ENCODE measurements at places on chromosomes 2 and 18.
A peak's percentile ranks its signal among the peaks of the same experiment; 100 is the strongest.

DNA sequence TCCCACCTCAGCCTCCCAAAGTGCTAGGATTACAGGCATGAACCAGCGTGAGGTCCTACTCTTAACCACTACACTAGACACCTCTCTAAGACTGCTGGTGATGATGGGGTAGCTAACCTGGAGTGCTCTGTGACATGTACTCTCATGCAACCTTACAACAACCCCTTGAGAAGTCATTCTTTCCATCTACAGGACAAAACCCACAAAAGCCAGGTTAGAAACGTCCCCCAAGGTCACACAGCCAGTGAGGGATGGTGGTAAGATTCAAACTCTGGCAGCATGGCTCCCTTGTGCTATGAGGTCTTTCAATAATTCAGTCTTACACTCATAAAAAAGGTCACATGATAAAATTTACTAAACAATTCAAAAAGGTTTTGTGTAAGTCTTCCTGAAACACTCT is 94.8 kb upstream of the SERTAD2 start:
- DNase-seq: no peak

DNA sequence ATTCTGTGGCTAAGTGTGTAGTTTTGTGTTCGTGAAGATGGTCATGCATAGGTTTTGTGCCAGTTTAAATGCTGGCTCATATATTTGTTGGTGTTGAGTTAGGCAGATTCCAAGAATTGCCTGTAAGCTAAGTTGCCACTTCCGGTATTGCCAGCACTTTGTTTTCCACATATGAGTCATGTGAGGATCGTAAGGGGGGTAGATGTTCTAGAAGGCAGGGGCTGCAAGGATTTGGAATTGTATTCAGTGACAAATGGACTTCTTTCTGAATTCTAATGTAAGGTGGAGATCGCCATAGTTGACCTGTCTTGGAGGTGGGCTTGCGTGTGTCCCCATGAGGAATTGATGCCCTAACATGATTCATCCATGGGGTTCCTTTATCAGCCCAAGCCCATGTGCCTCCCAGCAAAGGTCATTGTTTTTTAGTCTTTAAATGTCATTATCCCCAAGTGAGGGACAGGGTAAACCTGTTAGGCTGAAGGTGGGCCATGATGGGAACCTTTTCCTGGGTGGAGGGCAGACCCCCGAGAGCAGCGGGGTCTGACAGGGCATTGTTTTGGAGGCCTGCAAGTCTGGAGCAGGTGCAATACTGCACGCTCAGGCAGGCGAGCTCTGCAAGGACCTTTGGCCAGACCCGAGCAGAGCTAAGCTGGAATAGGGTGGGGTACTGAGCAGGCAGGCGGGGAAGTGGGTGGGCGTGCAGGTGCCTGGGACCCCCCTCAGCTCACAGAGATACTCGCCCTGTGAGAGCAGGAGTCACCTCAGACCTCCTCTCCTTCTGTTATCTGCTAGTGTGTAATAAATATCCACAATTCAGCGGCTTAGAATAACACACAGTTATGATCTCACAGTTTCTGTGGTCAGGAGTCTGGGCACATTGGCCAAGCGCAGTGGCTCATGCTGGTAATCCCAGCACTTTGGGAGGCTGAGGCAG is 77.4 kb downstream of the LRRFIP1 start:
- no peak for DNase-seq

GRCh38 chr18:77127769-77128671 is 4.6 kb downstream of the MBP start:
- no peak for DNase-seq

- no peak for DNase-seq
Observed at GRCh38 chr2:231521443-231521842, 8.8 kb downstream of the NMUR1 start.

DNA sequence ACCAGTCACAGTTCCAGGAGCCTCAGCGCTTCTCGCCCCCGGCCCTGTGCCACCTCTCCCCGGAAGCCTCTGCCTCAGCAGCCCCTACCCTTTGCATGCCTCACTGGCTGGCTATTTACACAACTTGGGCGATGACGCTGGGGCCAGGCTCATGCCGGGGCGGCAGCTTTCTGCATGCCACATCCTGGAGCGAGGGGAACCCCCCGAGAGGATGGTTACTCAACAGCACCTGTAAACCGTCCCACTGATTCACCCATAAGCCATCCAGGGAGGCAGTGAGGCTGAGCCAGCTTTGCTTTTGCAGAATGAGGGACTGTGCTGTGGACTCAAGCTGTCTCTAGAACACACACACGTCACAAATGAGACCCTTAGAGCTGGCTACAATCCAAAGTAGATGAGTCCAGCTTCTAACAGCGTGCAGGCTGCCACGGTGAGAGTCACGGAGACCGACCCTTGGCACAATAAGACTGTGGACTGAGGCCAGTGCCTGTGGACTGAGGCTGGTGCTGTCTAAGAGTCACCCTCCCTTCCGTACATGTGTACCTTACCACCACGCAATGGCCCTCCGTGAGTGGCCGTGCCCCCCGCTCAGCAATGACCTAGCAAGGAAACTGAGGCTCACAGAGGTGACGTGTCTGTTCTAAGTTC is 45.6 kb upstream of the ODC1 start:
- DNase-seq: no peak

DNA sequence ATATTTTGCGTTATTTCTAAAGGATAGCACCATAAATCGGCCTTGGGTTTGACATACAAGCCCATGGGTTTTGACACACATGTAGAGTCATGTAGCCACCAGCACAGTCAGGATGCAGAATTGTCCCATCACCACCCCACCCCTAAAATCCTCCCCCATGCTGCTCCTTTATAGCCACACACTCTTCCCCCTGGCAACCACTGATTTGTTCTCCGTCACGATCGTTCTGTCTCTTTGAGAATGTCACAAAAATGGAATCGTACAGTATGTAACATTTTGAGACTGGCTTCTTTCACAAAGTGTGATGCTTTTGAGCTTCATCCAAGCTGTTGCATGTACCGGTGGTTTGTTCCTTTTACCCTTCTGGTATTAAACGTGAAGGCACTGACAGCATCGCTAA is 39.1 kb downstream of the CRACDL start:
- no peak for DNase-seq

DNA sequence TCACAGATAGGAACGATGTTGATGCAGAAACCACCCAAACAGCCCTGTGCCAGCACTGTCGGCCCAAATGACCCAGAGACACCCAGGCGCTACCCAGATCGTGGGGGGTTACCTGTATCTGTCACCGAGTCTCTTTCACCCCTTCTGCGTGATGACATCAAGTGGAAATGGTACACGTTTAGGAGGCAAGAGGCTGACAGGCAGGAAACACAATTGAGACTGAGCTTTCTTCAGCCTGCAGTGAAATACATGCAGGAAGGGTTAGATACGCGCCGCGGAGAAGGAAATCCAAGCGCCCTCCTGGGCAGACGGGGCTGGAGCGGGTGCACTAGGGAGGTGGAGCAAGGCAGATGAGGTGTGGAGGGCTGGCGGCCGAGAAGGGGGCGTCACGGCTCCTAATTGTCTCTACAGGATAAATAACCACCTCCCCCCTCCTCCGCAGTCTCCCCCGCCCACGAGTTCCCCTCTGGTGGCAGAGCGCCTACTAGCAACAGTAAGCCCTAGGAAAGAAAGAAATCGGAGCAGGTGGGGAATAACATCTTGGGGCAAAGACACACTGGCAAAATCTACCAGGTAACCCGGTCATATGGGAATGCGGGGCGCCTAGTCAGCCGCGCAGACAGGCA is at the start of gene RNF152:
Gene RNF152 (minus strand): TSS at position 325 of the 626 bp plus-strand sequence. CDS start 76,544 bp downstream, outside the sequence.
- DNase-seq: peak; percentile 40

DNA sequence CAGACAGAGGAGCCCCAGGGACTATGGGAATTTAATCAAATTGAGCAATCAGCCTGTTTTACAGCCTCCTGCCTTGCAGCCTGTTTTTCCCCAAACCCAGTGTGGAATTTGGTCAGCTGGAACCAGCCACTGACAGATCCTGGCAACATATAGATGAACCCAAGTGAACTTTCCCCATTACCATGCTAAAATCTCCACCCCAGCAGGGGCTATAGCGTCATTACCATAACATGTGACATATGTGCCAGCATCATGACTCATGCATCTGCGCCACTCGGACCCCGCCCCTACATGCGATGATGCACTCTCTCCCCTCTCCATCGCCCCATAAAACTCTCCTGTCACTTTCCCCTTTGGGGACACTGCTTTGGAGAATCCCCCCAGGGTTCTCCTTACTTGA is 17.3 kb upstream of the FEZ2 start:
- no peak for DNase-seq

DNA sequence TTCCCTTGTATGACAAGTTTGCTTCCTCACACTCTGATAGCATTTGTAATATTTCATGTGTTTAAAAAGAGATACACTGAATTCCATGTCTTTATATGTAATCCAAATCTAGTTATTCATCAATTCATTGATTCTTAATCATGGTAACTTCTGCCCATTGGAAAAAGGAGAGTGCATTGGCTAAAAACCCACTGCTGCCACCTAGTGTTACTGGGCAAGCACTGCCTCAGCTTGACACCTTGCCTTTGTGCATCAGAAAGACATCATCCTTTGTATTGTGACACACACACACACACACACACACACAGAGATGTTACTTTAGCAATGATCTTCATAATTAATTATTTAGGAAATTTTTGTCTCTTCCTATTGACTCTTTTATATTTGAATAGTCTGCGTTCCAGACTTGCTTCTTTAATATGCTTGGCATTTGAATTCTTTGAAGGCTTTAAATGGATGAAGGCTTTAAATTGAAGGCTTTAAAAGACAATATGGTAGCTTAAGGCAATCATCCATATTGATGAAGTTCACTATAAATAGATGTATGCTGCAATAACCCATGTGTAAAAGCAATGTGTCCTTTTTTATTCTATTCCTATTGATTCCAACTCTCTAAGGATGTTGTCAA is 414.2 kb upstream of the CHST9 start:
- DNase-seq: peak; percentile 42

GRCh38 chr2:235472443-235472842 is 21.4 kb upstream of the AGAP1 start:
- no peak for DNase-seq

GRCh38 chr2:121001641-121002040 is 266.0 kb downstream of the GLI2 start:
- no peak for DNase-seq
